ENCODE measurements at places on chromosomes 4 and X.

DNA sequence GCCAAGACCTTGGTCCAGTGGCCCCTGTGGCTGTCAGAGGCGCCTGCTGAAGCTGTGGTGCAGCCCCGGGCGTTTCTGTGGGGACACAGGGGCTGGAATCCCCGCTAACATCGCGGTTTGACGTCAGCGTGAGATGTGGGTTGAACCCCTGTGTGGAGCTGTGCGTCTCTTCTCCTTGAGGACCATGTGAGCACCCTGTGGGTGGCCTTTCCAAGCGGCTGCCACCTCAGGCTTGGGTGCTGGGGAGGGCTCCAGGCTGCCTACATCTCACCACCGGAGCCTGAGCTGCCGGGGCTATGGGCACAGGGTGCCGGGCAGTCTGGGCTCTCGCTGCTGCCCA lies 27.7 kb downstream of the UVSSA start:
- DNase-seq, result no peak

- no peak for DNase-seq
These were observed 1286.6 kb downstream of the FSTL5 start for GRCh38 chr4:160877087-160877790.

DNA sequence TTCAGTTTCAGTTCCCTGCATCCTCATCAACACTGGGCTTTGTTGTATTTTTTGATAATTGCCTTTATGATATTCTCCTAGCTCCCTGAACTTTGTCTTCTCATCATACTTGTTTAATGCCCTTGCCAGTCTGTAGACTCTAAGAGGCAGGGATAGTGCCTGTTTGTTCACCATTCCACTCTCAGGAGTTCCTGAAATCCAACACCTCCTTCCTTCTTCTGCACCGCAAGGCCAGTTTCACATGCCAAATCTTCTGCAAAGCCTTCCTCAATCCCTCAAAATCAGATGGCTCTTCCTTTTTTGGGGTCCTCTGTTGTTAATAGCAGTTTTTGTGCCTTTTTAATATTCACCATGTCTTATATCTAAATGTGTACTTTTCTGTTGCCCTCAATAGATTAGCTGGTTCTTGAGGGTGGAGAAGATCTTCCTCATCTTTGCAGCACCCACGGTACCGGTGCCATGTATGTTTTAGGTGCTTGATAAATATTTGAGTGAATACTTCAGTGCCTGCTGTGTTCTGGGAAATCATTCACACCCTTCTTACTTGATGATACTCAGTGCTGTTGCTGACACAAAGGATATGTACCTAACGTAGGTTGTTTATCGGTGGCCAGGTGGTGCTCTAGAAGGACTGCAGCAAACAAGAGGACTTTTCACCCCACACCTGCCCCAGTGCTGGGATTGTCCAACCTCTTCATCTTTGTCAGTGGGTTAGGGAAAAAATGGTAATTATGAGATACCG lies 85.3 kb upstream of the LIMCH1 start:
- no peak for DNase-seq

- no peak for DNase-seq
These were observed 777.7 kb upstream of the ADGRL3 start for GRCh38 chr4:60422439-60422838.

DNA sequence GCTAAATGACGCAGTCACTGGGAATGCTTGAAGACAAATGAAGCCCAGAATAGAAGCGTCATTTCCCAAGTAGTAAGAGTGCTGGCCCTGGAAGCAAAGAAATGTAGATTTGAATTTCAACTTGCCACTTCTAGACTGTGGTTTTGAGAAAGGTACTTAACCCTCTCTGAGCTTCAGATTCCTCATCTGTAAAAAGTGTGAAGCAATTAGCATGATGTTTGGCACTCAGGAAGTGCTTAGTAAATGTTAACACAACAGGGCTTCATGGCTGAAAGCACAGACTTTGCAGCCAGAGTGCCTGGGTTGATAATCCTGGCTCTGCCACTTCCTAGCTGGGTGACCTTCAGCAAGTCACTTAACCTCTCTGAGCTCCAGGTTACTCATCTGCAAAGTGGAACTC lies 147.4 kb upstream of the RPS6KA3 start:
- no peak for DNase-seq

DNA sequence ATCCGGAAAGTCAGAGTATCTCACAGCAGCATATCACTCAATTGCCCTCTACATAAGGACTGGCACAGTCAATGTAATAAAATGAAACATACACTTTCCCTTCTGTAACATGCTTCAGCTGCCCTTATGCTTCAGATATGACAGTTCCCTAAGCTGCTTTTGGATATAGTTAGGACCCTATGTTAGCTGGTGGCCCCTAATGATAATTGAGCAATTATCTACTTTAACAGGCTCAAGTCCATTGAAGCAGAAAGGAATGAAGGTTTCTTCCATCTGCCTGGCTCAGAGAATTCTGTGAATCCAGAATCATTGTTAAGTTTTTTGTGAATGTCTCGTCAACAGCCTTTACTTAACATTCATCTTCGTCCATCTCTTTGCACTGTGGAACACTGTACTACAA lies 951.2 kb upstream of the DIAPH2 start:
- no peak for DNase-seq

DNA sequence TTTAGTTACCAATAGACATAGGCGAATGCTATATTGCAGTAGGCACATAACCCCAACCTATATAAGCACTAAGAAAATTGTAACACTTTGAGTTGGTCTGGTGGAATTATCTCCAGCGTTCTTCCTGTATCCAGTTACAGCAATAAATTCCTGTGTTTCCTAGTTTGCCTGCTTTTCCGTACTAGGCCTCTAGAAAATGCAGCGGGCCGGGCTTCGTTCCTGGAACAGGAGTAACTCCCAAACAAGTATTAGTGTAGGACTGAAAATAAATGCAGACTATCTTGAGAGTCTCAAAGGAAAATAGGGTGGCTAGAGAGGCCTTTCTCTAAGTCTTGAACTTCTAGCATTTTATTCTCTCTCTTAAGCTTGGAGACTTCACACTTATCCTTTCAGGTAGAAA lies 159.8 kb downstream of the OR13H1 start:
- no peak for DNase-seq

- DNase-seq, result no peak
These were observed 502.7 kb upstream of the SMIM31 start for GRCh38 chr4:164251257-164251656.

DNA sequence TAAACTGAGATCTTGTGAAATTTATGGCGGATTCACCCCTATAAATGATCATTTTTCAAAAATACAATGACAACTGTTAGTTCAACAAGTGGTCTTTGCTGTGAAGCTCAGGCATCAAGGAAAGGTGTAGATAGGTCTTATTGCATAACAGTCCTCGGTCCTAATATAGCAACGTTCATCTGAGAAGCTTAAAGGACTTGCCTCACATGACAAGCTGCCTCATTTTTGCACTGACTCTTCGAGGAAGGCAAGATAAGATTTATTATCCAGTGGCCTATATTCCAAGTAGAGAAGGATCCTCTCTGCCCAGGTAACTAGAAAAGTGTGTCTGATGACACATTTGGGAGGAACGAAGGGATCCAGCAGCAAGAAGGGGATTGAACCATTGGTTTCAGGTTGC lies 13.6 kb upstream of the DDX3X start:
- DNase-seq, result no peak

DNA sequence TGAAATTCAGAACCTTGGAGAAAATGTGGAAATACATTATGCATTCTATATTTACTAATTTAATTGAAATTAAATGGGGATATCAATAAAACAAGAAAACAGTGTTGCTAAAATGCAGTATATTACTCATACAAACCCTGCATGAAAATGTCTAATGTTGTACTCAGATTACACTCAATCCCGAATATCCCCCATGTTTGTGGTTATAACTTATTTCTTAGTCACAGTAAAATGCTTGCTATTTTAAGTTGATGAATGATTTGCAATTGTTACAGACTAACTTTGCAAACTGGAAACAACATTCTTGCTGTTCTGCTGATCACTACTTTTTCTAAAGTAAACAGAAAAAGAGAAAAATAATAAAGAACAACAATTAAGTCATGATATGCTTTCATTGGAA lies 33.1 kb upstream of the ANXA10 start:
- DNase-seq, result peak; percentile 14

DNA sequence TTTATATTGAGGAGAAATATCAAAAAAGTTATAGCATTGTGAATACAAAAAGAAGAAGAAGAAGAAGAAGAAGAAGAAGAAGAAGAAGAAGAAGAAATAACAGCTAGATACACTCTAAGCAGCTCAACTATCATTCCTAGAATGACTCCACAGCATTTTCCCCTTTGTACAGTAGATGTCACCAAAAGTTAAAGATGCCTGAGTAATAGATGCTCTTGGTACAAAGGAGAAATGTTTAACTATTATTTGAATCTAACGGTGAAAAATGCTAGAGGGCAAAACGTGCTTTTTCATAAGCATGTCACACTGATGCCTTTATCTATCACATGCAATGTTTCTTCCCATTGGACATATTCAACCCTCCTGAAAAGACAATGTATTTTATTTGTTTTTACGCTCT lies 178.4 kb upstream of the GPRIN3 start:
- DNase-seq, result peak; percentile 42

DNA sequence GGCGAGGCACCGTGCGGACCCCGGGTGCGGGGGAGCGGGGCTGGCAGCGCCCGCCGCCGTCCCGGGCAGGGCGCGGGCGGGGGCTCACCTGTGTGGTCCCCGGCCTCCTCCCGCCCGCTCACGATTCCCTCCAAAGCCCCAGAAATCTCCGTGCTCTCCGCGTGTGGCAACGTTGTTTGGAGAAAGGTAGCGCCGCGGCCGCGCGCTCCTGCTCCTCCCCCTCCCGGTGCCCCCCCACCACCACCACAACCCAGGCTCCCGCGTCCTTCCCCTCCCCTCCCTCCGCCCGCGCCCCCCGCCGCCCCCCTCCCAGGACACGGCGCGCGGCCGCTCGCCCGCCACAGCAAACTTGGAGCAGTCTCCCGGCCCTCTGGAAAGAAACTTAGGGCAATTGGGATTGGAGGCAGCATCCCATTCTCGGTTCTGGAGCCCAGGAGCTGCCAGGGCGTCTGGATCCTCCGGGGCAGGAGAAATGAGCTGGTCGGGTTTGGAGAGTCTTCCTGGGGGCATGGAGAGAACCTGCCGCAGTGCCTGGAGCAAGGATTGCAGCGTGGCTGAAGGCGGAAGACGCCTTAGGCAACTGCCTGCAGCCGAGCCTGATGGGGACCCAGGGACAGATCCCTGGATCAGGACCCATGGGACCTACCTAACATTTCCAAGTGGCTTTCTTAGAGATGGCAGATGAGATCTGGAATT lies 855 bp downstream of the KLF3 start:
- DNase-seq, result peak; percentile 44

- DNase-seq, result no peak
These were observed 36.6 kb downstream of the ANAPC10 start for GRCh38 chr4:145061318-145061920.

GRCh38 chr4:120691536-120691935 lies 231.0 kb downstream of the PRDM5 start:
- no peak for DNase-seq

DNA sequence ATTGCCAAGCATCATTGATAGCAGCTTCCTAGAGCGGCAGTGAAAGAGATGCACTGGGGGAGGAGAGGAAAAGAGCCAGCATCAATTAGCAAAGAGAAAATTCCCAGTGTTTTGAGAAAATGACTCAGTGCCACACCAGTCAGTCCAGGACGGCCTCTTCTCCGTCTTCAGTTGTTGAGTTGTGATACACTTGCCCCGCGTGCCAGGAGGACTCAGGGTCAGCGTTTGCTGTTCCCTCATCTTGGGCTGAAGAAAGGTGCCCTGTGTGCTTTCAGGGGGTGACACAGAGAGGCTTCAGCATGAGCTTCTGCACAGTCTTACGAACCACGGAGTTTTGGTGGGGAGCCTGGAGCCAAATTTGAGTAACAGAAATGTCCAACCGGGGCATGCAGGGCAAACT lies 82.3 kb downstream of the GPR143 start:
- no peak for DNase-seq

DNA sequence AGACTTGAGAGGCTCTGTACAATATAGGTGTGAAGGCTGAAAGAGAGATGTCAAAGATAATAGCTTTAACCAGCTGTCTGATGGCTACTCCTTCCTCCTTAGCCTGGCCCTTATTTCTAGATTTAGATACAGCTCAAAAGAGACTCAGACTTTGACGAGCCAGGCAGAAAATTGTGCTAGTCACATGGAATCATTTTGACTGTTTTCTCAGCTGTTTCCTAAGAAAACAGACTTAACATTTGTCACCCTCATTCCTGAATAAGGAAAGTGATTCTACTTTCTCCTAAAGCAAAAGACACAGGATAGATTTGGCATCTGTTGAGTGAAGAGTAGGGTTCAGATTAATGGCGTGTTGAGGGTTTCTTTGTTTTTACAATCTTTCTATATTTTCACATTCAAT lies 340.7 kb downstream of the DHX15 start:
- no peak for DNase-seq

GRCh38 chr4:79676705-79677104 lies 268.7 kb upstream of the GK2 start:
- DNase-seq, result no peak

DNA sequence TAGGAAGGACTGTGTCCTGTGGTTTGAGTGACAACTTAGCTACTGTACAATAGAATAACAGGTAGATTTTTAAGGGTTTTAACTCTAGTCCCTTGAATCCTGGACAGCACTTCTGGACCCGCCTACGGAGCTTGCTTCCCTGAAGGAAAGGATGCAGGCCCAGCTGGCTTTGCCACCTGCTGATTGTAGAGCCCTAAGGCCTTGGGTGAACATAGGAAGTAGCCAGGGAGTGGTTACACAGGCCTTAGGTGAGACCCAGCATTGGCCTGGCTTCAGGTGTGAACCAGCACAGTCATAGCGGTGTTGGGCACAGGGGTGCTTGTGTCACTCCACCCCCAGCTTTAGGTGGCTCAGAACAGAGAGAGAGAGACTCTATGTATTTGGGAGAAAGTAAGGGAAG lies 413.5 kb downstream of the GRIA2 start:
- no peak for DNase-seq

GRCh38 chr4:3818371-3818770 lies 52.2 kb downstream of the ADRA2C start:
- no peak for DNase-seq

GRCh38 chrX:1239681-1240142 lies 27.3 kb upstream of the CRLF2 start:
- no peak for DNase-seq

- no peak for DNase-seq
These were observed 48.6 kb downstream of the ASB9 start for GRCh38 chrX:15221321-15221720.

DNA sequence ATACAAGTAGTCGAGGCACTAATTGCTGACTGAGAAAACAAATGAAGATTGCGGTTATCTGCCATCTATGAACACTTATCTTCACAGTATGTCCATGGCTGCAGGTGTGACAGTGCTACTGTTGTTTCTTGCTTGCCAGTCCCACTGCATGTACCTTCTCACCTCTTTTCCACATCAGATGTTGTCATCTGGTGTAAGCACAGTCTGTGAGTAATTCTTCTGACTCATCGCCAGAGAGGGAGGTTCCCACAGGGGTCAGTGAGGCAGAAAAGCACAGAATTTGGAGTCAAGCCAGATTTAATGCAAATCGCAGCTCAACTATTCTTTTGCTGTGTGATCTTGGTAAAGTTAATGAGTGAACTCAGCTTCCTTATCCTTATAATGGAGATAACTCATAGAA lies 144.4 kb downstream of the GLRA2 start:
- peak; percentile 24 for DNase-seq

Data from hepatic stellate cell (primary cell).